ENCODE measurements at places on chromosomes 7 and 10. TPM values are rescaled to one million over a fixed set of nuclear protein-coding genes. Genes with fewer than 3 reads are reported as not detected.
A peak's percentile ranks its signal among the peaks of the same experiment; 100 is the strongest.

DNA sequence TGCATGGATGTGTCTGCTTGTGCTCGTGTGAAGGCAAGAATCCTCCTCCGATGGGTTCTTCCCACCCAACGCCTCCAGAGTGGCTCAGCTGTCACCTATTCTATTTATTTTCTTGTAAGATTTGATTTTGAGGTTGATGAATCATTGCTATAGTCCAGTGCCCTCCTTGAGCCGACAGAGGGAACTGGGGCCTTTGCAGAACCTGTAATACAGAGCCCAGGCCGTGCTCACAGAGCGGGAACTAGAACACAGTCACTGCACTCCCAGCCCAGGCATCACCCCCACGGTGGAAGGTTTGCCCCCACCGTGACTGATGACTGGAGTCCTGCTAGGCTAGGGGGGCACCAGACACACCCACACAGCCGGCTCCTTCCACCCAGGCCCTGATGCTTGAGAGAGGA is 2.0 kb downstream of the RARRES2 start:
- no peak for DNase-seq

DNA sequence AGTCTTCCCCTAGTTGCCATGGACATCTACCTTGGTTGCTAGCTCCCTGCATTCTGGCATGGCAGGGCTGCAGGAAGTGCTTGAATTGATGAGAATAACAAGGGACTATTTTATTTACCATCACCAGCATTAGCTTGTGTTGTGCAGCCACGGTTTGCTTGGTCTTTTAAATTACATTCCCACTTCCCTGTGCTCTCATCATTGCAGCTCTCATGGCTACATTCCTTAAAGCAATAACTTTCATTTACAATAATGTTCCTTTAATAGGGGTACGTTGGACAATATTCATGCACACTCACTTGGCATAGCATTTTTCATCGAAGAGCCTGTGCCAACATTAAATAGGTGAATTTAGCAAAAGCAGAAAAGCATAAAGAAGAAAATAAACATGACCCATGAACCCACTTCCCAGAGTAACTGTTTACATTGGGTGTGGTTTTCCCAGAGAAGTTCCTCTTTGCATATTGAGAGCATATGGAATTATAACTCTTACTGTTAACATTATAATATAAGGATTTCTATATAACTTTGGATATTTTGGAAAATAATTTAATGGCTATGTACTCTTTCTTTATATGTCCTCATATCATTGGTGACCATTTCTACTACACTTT is 113.2 kb upstream of the VWC2 start:
- DNase-seq = no peak

GRCh38 chr7:23347033-23347681 is 48.0 kb downstream of the MALSU1 start:
- no peak for DNase-seq

Gene CYP3A4
- 0.37 TPM for total RNA-seq

Gene TRIM50
- total RNA-seq = 0.34 TPM

Gene NUPR2
- 3.0 TPM for total RNA-seq

DNA sequence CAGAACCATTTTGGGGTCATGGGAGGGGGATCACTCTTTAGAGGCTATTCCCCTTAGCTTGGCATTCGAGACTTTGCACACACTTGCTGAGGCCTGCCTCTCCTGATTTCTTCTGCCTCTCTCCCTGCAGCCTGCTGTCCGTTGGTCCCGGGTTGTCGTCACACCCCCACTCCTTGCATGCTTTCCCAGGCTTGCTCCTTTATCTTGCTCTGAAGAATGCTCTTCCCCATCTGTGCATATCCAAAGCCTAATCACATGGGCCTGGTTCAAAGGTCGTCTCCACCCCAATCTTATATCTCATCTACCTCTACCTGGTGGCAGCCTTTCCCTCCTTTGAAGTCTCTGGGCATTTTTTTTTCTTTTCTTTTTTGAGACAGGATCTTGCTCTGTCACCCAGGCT is 24.3 kb upstream of the EMX2 start:
- DNase-seq = no peak

DNA sequence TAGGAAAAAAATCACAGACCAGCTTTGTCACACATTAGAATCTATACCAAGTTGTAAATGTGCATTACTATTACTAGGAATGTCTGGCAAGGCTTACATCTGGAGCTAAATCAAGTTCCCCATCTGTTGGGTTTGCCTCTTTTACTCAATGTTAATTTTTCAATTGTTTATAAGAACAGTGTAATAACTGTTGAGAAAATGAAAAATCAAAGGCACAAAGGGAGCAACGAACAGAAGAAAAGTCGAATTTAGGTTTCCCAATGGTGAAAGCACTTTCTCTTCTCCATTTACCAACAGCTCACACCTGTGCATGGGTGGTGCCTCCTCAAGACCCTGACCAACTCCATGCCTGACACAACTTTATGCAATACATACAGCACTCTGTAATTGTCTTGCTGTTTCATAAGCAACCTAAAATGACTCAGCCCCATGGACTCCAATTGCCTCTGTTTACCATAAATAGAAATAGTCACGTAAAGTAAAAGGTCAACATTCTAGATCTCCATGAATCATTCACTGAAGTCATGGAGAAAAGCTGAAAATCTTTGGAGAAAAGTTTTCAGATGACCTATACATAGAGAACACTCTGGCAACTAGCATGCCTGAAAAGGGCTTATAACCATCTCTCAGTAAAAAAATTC is 95.5 kb upstream of the KCNIP2 start:
- DNase-seq = peak; percentile 42

- DNase-seq = no peak
Observed at GRCh38 chr10:841535-841934, 90.0 kb downstream of the LARP4B start.

DNA sequence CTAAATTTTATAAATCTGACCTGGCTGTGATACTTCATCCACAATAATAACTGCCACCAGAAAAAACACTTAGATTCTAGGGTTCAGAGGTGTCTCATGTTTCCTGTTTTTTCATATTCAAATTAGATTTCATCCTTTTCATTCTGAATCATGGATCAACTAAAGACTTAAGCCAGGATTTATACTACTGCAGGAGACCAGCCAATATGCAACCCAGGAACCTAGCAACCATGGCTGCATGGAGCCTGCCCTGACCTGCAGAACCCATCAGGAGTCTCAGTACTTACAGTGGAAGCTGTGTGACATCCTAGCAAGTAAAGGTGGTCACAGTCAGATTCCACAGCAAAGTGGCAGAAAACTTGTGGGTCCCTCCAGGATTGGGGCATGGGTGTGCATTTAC is 40.5 kb upstream of the RNF148 start:
- no peak for DNase-seq

Data from lung (tissue), 17 donors.